Stimulated activated CD4-positive, alpha-beta T cell treated with anti-CD3 and anti-CD28 coated beads, Interleukin-12 subunit alpha, Interleukin-12 subunit beta, amount 100 ng/mL, for 4 hours (primary cell): ENCODE measurements at places on chromosomes 2 and 18.

DNA sequence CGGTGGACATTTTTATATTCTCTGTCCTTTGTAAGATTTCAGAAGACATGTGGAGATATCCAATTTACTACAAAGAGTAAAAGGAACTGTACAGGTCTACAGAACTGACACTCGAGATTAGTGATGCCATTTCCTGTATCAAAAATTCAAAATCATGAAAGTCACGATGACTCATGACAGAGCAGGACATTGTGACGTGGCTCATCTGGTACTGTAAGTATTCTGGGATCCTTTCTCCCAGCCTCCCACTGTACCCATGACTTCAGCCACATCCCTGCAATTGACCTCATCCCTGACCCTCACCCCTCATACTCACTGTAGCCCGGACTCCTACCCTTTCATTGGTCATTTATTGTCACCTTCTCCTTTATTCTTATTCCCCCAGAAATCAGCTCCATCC, 736.5 kb downstream of the EPHA4 start:
- no peak for DNase-seq

DNA sequence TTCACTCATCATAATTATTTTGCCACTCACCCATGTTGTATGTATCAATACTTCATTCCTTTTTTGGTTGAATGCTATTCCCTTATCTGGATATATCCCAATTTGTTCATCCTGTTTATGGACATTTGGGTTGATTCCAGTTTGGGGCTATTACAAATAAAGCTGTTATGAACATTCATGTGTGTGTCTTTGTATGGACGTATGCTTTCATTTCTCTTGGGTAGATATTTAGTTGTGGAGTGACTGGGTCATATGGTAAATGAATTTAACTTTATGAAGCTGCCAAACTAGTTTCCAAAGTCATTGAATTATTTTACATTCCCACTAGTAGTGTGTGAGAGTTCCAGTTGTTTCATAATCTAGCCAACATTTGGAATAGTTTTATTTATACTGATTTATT, 2.7 kb downstream of the FAM228B start:
- no peak for DNase-seq

- no peak for DNase-seq
Observed at GRCh38 chr2:192166946-192167345, 27.8 kb downstream of the TMEFF2 start.

GRCh38 chr2:27323596-27324285, 844 bp upstream of the MPV17 start:
- no peak for DNase-seq

- DNase-seq: no peak
Observed at GRCh38 chr2:118721817-118722551, 125.5 kb downstream of the EN1 start.

- DNase-seq: no peak
Observed at GRCh38 chr2:111216811-111217652, 96.3 kb downstream of the BCL2L11 start.

DNA sequence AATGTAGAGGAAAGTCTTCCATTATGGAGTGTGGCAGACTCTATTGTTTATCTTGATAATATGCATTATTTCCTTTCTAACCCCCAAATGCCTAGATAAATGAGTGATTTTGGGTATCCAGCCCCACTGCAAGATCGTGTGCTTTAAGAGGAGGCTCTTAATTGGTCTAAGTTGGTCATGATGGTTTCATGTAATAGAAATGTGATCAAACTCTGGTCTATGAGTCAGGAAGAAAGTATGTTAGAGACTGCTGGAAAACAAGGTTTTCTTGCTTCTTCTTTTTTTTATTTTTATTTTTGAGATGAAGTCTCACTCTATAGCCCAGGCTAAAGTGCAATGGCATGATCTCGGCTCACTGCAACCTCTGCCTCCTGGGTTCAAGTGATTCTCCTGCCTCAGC, 344.5 kb upstream of the TNP1 start:
- DNase-seq: no peak

- DNase-seq: no peak
Observed at GRCh38 chr18:71238974-71239624, 950.3 kb downstream of the SOCS6 start.

GRCh38 chr18:54734059-54734458, 94.2 kb upstream of the RAB27B start:
- no peak for DNase-seq

DNA sequence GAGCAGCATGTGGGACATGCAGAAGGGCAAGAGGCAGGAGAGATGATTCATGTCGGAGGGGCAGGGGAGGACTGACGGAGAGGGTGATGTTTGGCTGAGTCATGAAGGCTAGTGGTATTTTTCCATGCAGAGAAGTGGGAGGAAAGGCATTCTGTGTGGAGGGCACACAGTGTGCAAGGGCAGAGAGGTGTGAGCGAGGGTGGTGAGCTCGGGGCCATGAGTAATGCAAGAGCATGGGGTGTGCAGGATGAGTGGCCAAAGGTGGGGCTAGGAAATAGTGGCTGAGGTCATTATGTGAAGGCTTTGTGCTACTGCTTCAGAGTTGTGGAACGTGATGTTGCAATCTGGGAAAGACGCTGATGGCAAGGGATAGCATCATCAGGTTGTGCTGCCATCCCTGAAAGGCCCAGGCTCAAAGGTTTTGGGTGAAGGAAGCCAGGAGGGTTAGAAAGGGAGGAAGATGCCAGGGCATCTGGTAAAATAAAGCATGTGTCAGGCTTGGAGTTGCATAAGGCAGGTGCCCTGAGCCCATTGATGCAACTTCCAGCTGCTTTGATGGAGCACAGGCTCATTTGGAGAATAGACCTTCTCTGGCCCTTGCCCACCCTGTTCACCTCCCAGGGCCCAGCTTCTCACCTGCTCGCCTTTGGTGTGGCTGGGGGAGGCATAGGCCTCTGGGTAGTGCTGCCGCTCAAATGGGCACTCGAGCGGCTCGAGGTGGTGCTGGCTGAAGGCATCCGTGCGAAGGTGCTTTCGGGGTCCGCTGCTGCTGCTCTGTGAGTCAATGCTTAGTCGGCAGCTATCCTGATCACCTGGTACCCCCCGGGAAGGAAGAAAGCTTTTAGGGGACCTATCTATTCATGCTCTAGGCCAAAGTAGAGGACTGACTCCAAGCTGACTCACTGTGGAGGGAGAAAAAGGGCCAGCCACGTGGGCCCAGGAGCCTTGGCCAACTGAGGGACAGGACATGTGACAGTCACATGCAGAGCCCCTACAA, 37.5 kb downstream of the PAX8 start:
- peak; percentile 50 for DNase-seq

- DNase-seq: no peak
Observed at GRCh38 chr2:21924640-21925285, 801.0 kb downstream of the TDRD15 start.

DNA sequence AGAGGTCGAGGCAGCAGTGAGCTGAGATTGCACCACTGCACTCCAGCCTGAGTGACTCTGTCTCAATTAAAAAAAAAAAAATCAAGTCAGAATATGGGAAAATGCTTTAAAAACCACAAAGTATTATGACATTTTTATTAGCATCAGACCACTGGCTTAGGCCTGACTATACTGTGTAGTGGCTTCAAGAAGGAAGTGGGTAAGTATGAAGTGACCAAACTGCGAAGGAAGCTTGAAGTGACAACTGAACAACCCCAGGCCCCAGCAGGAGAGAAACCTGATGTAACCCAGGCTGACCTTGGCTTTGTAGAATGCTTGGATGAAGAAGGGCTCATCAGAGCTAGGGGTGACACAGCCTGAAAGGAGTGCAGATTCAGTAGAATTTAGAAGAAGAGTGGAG, 21.4 kb upstream of the HAAO start:
- DNase-seq: no peak

GRCh38 chr2:120315367-120316033, 30.4 kb upstream of the INHBB start:
- DNase-seq: no peak

GRCh38 chr2:72849138-72849462, 23.3 kb upstream of the EXOC6B start:
- no peak for DNase-seq

DNA sequence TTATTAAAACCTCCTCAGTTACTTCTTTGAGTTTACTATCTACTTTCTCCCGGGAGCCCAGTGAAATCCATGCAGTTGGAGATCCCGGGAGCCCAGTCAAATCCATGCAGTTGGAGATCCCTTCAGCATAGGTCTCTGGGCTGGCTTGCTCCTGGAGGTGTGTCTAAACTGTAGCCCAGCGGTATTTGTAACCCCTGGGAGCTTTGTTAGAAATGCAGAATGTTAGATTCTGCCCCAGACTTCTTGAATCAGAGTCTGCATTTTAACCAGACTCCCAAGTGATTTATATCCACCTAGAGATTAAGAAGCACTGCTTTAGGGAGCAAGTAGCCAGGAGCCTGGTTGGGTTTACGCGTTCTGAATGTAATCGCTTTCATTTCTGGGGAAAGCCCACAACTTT, 54.5 kb downstream of the ARHGAP28 start:
- DNase-seq: no peak

GRCh38 chr2:113085542-113085941, 17.8 kb downstream of the IL1F10 start:
- DNase-seq: no peak

DNA sequence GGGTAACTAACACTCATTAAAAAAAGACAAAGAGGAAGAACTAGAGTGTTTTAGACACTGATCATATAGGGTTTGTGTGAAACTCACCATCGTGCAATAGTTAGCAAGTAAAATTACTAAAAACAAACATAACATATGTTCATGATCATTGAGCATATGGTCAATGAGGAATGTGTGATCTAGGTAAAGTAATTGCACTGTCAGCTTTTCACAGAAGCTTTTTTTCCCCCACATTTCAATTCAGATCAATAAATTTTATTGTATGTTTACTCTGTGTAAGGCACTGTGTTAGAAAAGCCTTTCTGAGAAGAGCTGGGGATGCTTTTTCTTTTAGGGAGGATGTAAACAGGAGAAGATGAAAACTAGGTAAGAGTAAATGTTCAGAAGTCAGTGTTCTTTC, 348.2 kb downstream of the LRP1B start:
- no peak for DNase-seq

GRCh38 chr2:190986221-190986953, 27.6 kb downstream of the STAT1 start:
- no peak for DNase-seq

DNA sequence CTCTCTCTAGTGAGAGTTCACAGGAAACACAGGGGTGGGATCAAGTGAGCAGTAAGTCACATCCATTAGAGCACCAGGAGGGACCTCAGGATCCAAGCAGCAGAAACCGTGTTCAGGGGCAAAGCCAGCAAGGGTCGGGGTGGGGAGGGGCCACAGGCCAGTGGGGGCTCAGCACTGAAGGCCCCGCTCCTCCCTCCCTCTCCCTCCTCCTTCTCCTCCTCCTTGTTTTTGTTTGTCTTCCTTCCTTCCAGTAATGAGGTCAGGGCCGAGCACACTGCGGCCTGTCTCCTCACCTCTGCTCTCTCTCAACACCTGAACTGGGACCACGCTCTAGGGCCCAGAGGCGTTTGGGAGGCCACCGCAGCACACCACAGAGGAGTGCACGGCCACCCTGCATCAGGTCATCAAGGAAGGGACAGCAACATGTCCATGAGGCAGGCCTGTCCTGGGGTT, 20.9 kb downstream of the MTERF4 start:
- no peak for DNase-seq

- DNase-seq: no peak
Observed at GRCh38 chr18:48832938-48833700, 117.6 kb downstream of the SMAD7 start.

DNA sequence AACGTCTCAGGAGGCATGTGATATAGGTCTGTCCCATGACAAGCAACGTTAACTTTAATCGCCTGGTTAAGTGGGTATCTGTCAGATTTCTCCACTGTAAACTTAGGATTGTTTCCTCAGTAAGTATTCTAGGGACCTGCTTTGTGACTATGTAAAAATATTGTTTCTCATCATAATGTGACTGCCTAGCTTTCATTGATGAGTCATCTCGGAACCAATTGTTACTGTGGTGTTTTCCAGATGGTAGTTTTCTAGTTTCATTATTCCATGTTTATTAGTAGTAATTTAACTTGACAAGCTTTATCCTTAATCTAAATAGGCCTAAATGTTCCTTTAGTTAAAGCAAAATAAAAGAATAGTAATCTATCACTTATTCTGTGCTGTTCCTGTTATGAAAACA, 28.2 kb upstream of the GATA6 start:
- DNase-seq: no peak

DNA sequence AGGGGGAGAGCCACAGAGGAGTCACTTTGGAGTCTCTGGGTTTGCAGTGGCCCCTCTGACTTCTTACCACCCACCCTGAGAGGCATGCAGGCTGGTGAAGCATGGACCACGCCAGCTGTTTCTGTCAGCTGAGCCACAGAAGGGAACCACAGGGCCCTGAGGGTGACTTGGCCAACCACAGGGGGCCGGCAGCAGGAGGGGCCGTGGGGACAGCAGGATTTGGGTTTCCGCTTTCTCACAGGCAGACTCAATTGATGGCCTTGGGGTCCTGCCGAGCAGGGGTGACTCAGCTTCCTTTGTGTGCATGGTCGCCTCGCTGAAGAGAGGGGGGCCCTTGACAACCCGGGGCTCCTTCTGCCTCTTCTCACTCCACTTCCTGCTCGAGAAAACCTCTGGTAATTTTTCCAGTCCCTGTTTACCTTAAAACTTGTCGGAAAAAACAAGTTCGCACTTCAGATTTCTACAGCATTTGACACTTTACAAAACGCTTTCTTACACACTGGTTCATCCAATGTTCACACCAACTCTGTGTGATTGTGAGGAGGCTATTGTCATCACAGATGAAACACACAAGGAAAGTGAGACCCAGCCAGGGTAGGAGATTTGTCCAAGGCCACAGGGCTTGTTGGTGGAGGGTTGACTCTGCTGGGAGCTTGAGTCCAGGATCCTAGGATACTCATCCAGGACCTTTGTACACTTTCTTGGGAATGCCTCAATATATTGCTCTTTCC, 311.2 kb downstream of the LPIN1 start:
- DNase-seq: no peak

DNA sequence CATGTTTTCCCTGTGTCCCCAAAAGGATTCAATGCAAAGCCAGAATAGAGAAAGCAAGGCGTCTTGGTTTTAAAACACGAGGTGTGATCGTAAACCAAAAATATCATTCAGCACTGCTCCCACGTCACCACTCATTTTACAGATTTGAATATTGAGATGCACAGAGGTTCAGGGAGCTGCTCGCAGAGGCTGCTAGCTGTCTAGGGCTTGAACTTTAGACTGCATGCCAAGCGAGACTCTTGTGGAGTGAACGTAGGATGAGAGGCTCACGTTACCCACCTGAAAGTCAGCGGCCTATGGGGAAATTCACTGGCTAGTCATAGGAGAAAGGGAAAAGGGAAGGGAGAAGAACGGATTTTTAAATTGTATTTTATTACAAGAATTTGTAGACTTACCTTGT, 130.1 kb downstream of the MBP start:
- DNase-seq: no peak

- DNase-seq: no peak
Observed at GRCh38 chr18:11972371-11973174, 8.7 kb upstream of the IMPA2 start.
